Activated naive CD4-positive, alpha-beta T cell treated with anti-CD3 and anti-CD28 coated beads for 36 hours (primary cell): ENCODE measurements at places on chromosomes 13 and 19. TPM values are rescaled to one million over a fixed set of nuclear protein-coding genes. Genes with fewer than 3 reads are reported as not detected.

DNA sequence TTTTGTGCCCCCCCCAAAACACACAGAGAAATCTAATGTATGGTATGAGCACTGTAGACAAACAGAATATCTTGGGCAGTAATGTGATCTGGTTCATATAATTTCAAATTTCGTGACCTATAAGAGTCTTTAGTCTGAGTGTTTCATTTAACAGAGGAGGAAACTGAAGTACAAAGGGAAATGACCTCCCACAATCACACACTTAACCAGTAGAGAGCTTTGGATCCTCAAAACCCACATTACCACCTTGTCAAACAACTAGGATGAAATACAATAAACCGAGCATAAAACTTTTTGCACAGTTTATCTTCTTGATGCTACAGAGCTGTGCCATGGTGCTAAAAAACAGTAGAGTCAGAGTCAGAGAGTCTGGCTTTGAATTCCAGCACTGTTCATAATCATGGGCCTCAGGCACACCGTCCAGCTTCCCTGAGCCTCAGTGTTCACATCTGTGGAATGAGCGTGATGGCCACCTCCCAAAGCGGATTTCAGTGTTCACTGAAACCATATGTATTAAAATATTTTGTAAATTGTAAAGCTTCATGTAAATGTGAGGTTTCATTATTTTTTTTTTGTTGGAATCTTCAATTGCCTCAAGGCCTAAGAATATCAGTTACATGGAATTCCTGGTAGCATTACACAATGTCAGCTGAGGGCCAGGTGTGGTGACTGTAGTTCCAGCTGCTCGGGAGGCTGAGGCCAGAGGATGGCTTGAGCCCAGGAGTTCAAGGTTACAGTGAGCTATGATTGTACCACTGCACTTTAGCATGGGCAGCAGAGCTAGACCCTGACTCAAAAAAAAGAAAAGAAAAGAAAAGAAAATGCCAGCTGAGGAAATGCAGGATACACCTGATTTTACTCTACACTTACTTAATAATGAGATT, 126.4 kb upstream of the FRY start:
- H3K4me3 ChIP-seq = no peak overlapping the region
- H3K27ac ChIP-seq = no peak overlapping the region
- H3K4me1 ChIP-seq = peaks cover 4% of the 10 kb centered on the region
- DNase-seq = no peak
- peaks cover 3% of the 10 kb centered on the region for H3K27me3 ChIP-seq
- H3K36me3 ChIP-seq = no peaks in the 10 kb centered on the region

- H3K36me3 ChIP-seq = no peaks in the 10 kb centered on the region
- H3K4me1 ChIP-seq = no peaks in the 10 kb centered on the region
- H3K27ac ChIP-seq = no peak overlapping the region
- no peak overlapping the region for H3K4me3 ChIP-seq
- peaks cover 36% of the 10 kb centered on the region for H3K27me3 ChIP-seq
Observed at GRCh38 chr19:51781999-51782398, 13.0 kb upstream of the FPR3 start.

- H3K36me3 ChIP-seq = no peaks in the 10 kb centered on the region
- H3K27ac ChIP-seq = no peak overlapping the region
- H3K27me3 ChIP-seq = no peaks in the 10 kb centered on the region
- H3K4me1 ChIP-seq = no peaks in the 10 kb centered on the region
- DNase-seq = no peak
- no peak overlapping the region for H3K4me3 ChIP-seq
Observed at GRCh38 chr19:47836038-47836437, 14.3 kb downstream of the CRX start.

GRCh38 chr13:22298530-22298929, 627.7 kb downstream of the FGF9 start:
- no peak overlapping the region for H3K27ac ChIP-seq
- DNase-seq = no peak
- H3K27me3 ChIP-seq = peaks cover 6% of the 10 kb centered on the region
- H3K4me3 ChIP-seq = no peak overlapping the region
- peaks cover 2% of the 10 kb centered on the region for H3K4me1 ChIP-seq

DNA sequence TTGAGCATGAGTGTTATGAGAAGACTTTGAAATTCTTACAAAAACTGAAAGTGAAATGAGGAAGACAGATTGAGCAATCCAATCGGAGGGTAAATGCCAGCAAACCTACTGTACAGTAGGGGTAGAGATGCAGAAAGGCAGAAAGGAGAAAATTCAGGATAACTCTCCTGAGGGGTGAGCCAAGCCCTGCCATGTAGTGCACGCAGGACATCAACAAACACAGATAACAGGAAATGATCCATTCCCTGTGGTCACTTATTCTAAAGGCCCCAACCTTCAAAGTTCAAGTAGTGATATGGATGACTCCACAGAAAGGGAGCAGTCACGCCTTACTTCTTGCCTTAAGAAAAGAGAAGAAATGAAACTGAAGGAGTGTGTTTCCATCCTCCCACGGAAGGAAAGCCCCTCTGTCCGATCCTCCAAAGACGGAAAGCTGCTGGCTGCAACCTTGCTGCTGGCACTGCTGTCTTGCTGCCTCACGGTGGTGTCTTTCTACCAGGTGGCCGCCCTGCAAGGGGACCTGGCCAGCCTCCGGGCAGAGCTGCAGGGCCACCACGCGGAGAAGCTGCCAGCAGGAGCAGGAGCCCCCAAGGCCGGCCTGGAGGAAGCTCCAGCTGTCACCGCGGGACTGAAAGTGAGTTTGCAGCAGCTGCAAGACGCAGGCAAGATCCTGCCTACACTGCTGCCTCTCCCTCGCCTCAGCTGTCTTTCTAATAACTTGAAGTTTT, at the start of gene TNFSF13B:
TNFSF13B (plus strand) TSS at position 118 of the 728 bp plus-strand sequence; CDS start at position 296, 178 bp downstream.
- peak within 1 kb of the TSS; percentile 75 for H3K4me3 ChIP-seq
- peaks cover 55% of the 10 kb centered on the region for H3K4me1 ChIP-seq
- peak within 1 kb of the TSS; percentile 81 for H3K27ac ChIP-seq
- peaks cover 1% of the 10 kb centered on the region for H3K36me3 ChIP-seq
- no peaks in the 10 kb centered on the region for H3K27me3 ChIP-seq
- DNase-seq = peak; percentile 68

- no peak for DNase-seq
- H3K4me1 ChIP-seq = peaks cover 12% of the 10 kb centered on the region
- peaks cover 4% of the 10 kb centered on the region for H3K36me3 ChIP-seq
- H3K27me3 ChIP-seq = no peaks in the 10 kb centered on the region
Observed at GRCh38 chr19:16139752-16140151, 3.7 kb upstream of the HSH2D start.

DNA sequence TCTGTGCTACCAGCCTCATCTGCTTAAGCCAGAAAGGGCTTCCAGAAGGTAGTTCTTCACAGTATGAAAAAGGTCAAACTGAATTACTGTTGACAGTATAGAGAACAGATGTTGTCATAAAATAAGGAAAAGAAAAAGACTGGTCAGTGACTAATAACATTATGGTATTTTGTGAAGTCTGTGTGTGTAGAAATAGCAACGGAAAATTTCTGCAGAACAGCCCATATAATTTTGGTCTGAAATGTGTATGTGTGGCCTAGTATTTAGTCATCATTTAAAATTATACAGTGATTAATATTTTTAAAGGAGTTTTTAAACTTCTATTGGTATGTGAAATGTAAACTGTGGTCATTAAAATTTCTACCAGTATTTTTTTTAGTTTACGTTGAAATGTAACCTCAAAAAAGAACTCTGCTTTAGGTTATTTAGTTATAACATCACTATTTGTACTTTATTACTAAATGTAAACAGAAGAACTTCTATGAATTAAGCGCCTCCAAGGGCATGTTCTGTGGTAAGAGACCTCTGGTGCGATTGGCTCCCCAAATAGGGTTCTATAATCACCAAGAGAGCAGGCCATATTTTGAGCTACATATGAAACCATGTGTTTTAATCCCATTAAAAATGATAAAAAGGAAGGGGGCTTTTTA, 3.3 kb upstream of the GPR183 start:
- H3K27ac ChIP-seq = peak overlapping the region; percentile 76
- peaks cover 76% of the 10 kb centered on the region for H3K4me1 ChIP-seq
- no peak overlapping the region for H3K4me3 ChIP-seq

DNA sequence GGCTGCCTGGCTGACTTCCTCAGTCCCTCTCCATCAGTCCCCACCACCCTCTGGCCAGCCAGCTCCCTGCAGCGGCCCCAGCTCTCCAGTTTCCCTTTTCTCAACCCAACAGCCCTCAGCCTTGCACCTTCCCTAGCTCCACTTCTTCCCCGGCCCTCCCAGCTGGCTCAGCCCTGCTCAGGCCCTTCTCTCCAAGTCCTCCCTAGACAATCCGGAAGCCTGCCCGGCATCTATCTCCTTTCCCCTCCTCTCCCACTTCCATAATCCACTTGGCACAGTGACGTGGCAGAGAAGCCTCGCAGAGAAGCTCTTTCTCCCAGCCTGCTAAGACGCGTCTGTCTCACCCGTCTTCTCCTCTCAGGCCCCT, 1.1 kb downstream of the UBXN6 start:
- no peaks in the 10 kb centered on the region for H3K36me3 ChIP-seq
- H3K27ac ChIP-seq = peak overlapping the region; percentile 85
- H3K4me3 ChIP-seq = peak overlapping the region; percentile 86
- no peak for DNase-seq
- peaks cover 12% of the 10 kb centered on the region for H3K4me1 ChIP-seq

GRCh38 chr13:47463726-47464125, 537.3 kb downstream of the SUCLA2 start:
- H3K4me1 ChIP-seq = no peaks in the 10 kb centered on the region
- H3K27me3 ChIP-seq = no peaks in the 10 kb centered on the region
- H3K36me3 ChIP-seq = no peaks in the 10 kb centered on the region

GRCh38 chr13:65943024-65943423, 1287.1 kb downstream of the PCDH9 start:
- no peak overlapping the region for H3K4me3 ChIP-seq
- no peaks in the 10 kb centered on the region for H3K4me1 ChIP-seq
- H3K36me3 ChIP-seq = no peaks in the 10 kb centered on the region
- no peaks in the 10 kb centered on the region for H3K27me3 ChIP-seq

The RYR1 gene
- 0.96 TPM for total RNA-seq

The FUT1 gene
- 0.07 TPM for total RNA-seq

The KCTD4 gene
- total RNA-seq = not detected

The CCNA1 gene
- 0.17 TPM for total RNA-seq

The SERP2 gene
- 0.64 TPM for total RNA-seq
